Activated naive CD8-positive, alpha-beta T cell treated with anti-CD3 and anti-CD28 coated beads for 36 hours (primary cell): ENCODE measurements at places on chromosomes 6 and 20. TPM values are rescaled to one million over a fixed set of nuclear protein-coding genes. Genes with fewer than 3 reads are reported as not detected.

GRCh38 chr6:13923527-13924145 is 1.1 kb upstream of the RNF182 start:
- no peak overlapping the region for H3K27ac ChIP-seq
- peaks cover 14% of the 10 kb centered on the region for H3K4me1 ChIP-seq
- H3K27me3 ChIP-seq = peaks cover 57% of the 10 kb centered on the region

Gene CDSN
- total RNA-seq = not detected

Gene SAMD5
- not detected for total RNA-seq

DNA sequence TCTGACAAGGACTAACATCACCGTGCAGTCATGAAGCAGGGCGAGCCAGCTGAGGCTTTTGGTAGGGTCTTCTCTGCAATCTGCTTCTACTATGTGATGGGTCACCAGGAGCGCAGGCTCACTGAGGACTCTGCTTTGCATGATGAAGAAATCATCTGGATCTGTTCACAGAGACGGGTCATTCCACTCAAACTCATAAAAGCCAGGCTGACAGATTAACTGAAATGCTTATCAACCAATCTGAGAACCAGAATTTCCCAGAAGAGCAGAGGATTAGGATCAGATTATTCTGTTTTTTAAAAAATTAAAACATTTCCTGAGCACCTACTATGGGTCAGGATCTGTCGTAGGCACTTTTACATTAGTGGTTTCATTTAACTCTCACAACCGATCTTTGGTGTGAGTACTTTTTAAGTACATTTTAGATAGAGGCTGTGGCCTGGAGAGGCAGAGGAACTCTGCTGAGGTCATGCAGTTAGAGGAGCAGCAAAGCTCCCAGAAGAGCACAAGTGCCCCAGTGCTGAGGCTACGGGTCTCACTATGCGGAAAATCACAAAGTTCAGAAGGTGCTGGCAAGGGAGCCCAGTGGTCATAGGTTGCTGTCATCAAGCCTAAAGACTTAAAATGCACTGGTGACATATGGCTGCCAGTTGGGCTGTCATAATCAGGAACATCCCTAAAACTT is 109.1 kb downstream of the BACH2 start:
- H3K4me1 ChIP-seq = peaks cover 85% of the 10 kb centered on the region
- H3K4me3 ChIP-seq = peak overlapping the region; percentile 76
- peak overlapping the region; percentile 96 for H3K27ac ChIP-seq
- no peaks in the 10 kb centered on the region for H3K27me3 ChIP-seq

DNA sequence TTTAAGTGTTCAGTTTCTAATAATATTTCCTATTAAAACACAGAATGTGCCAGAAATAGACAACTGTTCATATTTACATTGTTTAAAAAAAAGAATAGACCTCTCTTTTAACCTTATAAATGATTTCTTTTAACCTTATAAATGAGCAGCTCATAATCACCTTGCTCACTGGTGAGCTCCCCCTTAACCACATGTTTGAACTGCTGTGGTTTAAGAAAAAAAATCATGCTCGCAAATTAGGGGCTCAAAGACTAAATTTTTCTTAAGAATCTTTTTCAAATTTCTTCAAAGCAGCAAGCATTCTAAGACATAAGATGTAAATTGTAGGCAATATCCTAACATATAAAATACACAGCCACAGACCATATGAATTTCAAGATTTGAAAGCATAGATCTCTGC is 32.8 kb downstream of the FAM8A1 start:
- no peaks in the 10 kb centered on the region for H3K27me3 ChIP-seq
- H3K36me3 ChIP-seq = peaks cover 71% of the 10 kb centered on the region
- H3K4me1 ChIP-seq = peaks cover 47% of the 10 kb centered on the region
- no peak for DNase-seq

Gene SAMD3
- total RNA-seq = 2.7 TPM

DNA sequence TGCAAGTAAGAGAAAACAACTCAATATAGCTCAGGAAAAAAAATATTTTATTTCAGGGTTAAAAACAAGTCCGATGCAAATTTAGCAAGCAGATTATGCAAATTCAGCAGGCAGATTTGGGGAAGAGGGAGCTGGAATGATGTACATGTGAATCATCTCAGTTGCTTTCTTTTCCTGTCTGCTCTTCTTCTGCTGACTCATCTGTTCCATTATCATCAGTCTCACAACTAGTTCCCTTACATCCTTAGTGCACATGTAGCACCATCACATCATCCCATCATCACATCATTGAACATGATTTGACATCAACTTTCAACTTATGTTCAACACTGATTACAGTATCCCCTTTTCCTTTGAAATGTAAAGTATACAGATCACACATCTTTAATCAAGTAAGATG is 11.5 kb upstream of the DEFB113 start:
- H3K27me3 ChIP-seq = no peaks in the 10 kb centered on the region
- no peak overlapping the region for H3K4me3 ChIP-seq
- DNase-seq = no peak
- no peak overlapping the region for H3K27ac ChIP-seq
- peaks cover 3% of the 10 kb centered on the region for H3K4me1 ChIP-seq

DNA sequence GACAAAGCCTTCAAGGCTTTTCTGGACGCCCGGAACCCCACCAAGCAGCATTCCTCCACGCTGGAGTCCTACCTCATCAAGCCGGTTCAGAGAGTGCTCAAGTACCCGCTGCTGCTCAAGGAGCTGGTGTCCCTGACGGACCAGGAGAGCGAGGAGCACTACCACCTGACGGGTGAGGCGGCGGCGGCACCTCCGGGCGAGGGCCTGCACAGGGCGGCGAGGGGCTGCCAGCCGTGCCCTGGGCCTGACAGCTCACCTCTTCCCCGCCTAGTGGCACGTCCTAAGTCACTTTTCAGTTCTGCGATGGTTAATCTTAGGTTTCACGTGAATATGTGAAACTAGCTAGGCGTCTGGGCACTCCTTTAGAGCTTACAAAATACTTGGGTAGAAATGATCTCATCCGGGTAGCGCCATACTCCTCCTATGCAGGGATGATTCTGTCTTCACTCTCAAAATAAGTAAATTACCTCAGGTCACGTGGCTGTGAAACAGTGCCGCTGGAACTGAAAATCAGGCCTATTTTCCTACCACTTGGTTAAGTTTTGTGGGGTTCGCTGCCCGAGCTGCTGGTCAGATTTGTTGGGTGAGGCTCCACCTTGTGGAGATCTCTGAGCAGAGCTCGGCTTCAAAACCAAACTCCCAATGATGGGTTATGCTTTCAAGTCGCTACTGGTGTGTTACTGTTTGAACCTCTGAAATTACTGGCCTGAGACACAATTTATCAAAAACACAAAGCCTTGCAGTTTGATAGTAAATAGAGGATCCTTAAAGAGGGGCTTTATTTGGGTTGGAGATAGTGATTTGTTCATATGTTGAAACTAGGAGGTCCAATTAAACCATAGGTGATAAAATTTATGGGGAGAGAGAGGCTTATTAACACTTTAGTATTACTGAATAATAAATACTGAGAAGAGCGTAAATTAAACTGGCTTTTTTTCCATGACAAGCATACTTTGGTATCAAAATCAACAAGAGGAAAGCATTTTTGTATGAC is 15.5 kb upstream of the CLDN20 start:
- no peaks in the 10 kb centered on the region for H3K27me3 ChIP-seq
- no peaks in the 10 kb centered on the region for H3K4me1 ChIP-seq
- H3K36me3 ChIP-seq = peaks cover 9% of the 10 kb centered on the region
- no peak for DNase-seq

DNA sequence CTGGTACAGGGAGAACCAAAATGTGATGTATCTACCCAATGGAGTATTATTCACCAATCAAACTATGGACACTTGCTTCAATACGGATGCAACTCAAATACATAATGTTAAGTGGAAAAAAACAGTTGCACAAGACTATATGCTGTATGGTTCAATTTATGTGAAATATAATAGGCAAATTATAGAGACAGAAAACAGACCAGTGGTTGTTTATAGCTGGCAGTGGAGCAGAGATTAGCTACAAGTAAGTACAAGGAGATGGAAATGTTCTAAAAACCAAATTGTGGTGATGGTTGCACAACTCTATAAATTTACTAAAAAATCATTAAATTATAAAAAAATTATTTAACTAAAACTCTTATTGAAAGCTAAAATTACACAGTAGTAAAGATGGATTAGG is 113.2 kb downstream of the PRDM1 start:
- H3K4me1 ChIP-seq = peaks cover 35% of the 10 kb centered on the region
- no peak for DNase-seq
- no peaks in the 10 kb centered on the region for H3K27me3 ChIP-seq
- no peak overlapping the region for H3K4me3 ChIP-seq
- H3K27ac ChIP-seq = no peak overlapping the region

Gene NOX3
- not detected for total RNA-seq

GRCh38 chr20:47187450-47188195 is 168.9 kb downstream of the ZMYND8 start:
- H3K36me3 ChIP-seq = no peaks in the 10 kb centered on the region
- H3K4me1 ChIP-seq = peaks cover 5% of the 10 kb centered on the region
- no peak overlapping the region for H3K4me3 ChIP-seq
- H3K27ac ChIP-seq = no peak overlapping the region

- H3K27ac ChIP-seq = no peak overlapping the region
- H3K36me3 ChIP-seq = no peaks in the 10 kb centered on the region
- H3K4me3 ChIP-seq = no peak overlapping the region
- DNase-seq = no peak
- no peaks in the 10 kb centered on the region for H3K4me1 ChIP-seq
- H3K27me3 ChIP-seq = no peaks in the 10 kb centered on the region
These were observed 56.4 kb downstream of the TRDN start for GRCh38 chr6:123580331-123580730.

DNA sequence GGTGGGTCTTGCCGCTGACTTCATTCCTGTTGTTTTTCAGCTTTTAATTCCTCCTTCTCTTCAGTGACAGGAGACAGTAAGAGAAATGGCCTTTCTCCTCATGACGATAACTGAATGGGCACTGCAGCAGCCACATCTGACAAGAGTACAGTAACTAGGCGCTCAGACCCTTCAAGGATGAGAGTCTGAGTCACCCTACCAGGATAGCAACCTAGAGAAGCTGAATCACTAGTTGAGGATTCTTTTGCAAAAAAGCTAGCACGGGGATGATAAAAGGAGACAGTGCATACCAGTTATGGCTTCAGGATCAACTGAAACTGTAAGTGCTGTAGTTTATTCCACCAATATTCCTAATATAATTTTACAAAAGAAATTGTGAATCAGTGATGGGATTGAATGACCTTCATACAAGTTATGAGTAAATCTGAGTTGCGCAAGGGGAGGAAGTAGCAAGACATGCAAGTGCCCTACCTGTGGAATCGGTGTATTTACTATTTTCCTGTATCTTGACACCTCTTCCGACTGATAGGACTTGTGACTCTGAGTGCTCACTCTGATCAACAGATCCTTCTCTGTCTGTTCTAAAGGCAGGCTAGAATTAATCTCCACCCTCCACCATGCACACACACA is 161.8 kb upstream of the GRIK2 start:
- no peak overlapping the region for H3K27ac ChIP-seq
- H3K4me3 ChIP-seq = no peak overlapping the region
- H3K36me3 ChIP-seq = no peaks in the 10 kb centered on the region
- DNase-seq = no peak

GRCh38 chr6:121344539-121344938 is 10.3 kb upstream of the TBC1D32 start:
- DNase-seq = no peak
- H3K27ac ChIP-seq = no peak overlapping the region
- H3K27me3 ChIP-seq = peaks cover 19% of the 10 kb centered on the region
- H3K4me3 ChIP-seq = no peak overlapping the region
- no peaks in the 10 kb centered on the region for H3K36me3 ChIP-seq
- no peaks in the 10 kb centered on the region for H3K4me1 ChIP-seq

Gene EFCAB8
- 0.27 TPM for total RNA-seq

Gene TBCC
- total RNA-seq = 18.3 TPM

DNA sequence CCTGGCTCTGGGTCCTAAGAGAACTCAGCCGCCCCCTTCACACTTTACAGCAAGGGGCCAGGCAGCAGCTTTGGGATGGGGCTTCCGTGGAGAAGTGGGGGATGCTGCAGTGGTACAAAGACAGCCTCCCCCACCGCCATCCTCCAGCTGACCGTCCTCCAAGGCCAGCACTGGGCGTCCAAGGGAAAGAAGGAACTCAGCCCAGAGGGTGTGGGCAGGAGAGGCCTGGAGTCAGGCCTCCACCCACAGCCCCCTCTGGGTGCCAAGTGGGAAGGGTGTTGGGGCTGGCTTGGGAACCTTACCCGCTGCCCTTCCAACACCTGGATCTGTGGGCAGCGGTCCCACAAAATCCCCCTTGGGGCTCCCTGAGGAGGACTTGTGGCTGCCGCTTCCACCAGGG is 13.1 kb downstream of the STMN3 start:
- H3K27me3 ChIP-seq = no peaks in the 10 kb centered on the region
- H3K4me1 ChIP-seq = peaks cover 40% of the 10 kb centered on the region
- DNase-seq = no peak
- peaks cover 3% of the 10 kb centered on the region for H3K36me3 ChIP-seq
- peak overlapping the region; percentile 92 for H3K4me3 ChIP-seq

DNA sequence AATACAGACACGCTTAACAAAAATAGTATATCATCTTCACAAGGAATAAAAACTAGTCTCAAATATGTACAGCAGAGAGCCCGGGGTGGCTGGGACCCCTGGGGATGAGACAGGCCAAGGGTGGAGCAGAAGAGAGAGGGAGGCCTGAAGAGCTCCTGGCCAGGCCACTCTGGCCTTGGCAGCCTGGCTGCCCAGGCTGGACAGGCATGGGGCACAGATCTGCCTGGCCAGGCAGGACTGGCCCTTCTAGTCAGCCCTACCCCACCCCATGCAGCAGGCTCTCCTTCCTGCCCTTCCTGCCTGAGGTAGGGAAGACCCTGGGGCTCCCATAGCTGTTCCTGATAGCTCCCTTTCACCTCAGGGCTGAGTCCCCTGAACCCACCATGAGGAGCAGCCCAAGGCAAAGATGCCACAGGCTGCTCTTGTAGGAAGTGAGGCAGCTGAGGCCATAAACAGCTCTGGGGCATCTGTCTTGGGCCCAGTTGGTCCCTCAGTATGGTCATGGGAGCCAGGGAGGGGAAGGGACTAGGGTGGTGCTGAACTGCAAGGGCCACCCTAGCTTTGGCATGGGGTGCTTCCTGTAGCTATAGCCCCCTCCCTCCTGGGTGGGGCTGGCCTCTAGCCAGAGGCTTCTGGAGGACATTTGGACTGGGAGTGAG is 27.1 kb downstream of the COX4I2 start:
- H3K27me3 ChIP-seq = peaks cover 6% of the 10 kb centered on the region
- no peak for DNase-seq
- peaks cover 67% of the 10 kb centered on the region for H3K4me1 ChIP-seq
- H3K4me3 ChIP-seq = peak overlapping the region; percentile 4
- peak overlapping the region; percentile 84 for H3K27ac ChIP-seq

- peaks cover 6% of the 10 kb centered on the region for H3K4me1 ChIP-seq
- no peak overlapping the region for H3K27ac ChIP-seq
- peaks cover 2% of the 10 kb centered on the region for H3K36me3 ChIP-seq
- no peak overlapping the region for H3K4me3 ChIP-seq
- H3K27me3 ChIP-seq = no peaks in the 10 kb centered on the region
These were observed 15.8 kb downstream of the KLHL32 start for GRCh38 chr6:96940322-96940721.
